Mononuclear cell (primary cell): ENCODE measurements at places on chromosomes 2 and 18. TPM values are rescaled to one million over a fixed set of nuclear protein-coding genes. Genes with fewer than 3 reads are reported as not detected.

CCDC195 gene
- total RNA-seq: not detected

MAPRE3 gene
- 0.42 TPM for total RNA-seq

CABYR gene
- 0.84 TPM for total RNA-seq

SMARCAL1 gene
- total RNA-seq: 2.6 TPM

IFIH1 gene
- total RNA-seq: 78.0 TPM
